ENCODE measurements at places on chromosomes 6 and 20.

DNA sequence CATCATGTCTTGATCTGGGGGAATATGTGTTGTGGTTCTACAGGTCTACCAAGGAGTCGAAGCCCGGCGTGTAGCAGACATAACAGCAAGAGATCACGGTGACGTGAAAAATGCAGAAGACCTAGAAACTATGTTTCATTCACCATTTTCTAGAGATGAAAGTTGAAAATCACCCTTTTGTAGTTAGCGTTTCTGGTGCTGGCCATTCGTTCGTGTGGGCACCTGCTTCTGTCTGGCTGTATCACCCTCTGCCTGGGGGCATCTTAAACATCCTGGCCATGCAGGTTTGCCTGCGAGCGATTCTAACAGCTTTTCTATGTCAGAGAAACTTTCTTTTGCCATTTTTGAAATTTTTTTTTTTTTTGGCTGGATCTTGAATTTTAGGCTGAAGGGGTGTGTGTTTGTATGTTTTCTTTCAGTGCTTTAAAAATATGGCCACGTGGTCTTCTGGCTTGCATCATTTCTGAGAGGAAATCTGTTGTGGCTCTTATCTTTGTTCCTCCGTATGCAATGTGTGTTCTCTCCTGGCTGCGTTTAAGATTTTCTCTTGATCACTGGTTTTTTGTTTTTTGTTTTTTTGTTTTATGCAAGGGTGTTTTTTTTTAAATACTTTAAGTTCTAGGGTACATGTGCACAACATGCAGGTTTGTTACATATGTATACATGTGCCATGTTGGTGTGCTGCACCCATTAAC, 226.7 kb downstream of the CDH4 start:
- no peak for DNase-seq

DNA sequence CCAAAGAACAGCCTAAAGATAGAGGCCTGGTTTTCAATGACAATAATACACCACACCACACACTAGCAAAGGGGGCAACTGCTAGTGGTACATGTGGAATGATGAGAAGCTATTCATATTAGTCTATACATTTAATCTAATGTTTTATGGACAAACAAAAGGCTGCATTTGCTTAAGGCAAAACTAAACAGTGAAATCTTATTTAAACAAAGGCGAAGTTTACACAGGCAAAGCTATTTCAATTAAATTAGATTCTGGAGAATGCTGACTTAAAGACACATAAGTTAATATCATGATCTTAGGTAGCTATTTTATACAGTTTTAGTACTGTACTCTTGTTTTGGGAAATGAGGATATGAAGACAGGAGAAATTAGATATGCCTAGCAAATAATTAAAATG, 53.9 kb upstream of the SIM1 start:
- DNase-seq, result no peak

DNA sequence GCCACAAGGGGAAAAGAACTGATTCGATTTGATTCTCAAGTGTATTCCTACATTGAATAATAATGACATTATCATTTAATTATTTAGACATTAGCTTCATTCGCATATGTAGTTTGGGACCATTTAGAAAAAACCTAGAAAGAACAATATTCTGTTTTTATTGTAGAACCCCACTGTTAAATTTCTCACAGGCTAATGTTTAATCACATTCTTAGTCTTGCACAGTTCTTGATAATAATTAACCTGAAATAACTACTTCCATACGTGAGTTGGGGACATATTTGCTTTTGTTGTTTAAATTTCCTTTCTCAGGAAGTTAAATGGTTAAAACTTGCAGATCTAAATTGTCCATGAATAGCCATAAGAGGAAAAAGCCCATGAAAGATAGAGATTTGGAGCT, 275.2 kb downstream of the TFAP2B start:
- no peak for DNase-seq

DNA sequence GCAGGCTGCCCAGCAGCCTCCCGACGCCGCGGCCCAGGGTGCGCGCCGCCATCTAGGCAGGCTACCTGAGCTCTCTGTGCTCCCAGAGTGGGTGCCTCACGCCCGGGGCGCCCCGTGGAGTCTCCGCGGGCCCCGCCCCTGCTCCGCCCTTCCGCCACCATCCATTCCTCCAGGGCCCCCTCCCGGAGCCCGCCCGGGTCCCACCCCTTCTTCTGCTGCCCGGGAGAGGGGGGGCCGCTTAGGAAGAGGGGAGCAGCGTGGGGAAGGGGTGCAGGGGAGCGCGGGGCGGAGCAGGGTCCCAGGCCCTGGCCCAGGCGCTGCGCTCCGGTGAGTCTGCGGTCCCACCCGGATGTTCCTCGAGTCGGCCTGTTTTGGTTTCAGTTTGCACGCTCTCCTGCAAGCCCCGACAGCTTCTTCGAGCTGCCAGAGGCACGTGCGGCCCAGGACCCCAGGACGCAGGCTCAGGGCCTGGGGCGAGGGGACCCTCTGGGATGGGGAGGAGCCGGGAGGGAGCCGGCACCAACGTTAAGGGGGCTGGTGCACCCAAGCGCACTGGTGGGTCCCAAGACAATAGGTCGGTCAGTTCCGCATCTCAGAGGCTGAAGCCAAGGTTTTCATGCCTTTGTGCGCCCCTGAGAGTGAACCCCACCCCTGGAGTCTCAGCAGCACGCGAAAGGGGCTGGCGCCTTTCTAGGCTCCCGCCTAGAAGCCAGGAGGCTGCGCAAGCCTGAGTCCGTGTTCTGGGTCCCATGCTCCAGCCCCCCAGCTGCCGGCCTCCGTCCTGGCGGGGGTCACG, at the start of gene ACSS1:
ACSS1 (minus strand) TSS at position 89 of the 796 bp plus-strand sequence; CDS start at position 52, 37 bp downstream.
- DNase-seq, result peak; percentile 43

DNA sequence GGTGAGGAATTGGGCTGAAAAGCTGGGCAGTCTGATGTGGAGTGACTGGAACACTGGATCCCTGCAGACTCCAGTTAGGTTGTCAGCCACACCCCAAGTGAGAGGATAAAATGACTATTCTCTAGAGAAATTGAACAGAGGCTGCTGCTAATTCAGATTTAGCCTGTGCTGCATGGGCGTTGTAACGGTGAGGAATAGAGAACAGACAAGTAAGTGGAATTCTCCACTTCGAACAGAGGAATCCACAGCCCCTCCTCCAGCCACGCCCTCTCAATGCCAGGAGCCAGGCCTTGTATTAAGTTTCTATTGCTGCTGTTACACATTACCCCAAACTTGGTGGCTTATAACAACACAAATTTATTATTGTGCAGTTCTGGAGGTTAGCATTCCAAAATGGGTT, 109.3 kb downstream of the CFAP61 start:
- no peak for DNase-seq

DNA sequence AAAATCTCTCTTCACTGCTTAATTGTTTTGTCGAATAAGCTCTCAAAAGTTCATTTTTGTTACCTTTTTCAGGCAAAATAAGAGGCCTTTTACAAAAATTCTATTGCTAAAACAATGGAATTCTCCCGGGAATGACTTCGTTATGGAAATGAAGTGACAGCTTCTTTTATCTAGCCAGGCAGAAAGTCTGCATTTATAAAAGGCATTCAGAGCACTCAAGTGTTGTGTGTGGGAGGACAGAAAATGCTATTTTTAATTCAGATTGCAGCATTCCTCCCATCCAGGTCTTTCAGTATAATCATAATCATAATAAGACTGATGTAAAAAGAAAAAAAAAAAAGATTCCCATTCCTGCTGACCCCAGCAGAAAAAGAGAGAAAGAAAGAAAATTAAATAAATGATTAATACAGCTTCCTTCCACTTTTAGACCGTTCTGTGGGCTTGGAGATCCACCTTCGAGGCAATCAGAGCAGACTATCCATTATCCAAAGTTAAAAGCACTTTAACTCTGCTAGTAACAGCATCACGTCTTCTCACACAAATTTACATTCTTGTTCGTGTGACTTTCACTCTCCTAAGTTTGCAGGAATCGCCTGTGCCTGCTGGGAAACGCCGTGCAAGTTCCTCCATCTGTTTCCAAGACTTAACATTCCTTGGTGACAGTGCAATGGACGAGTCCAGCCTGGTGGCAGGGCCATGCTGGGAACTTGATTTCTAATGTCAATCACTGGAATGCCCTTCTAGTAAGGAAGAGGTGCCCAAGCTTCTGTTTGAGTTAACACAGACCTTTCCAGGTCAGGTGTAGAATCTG, 258.8 kb downstream of the GMPR start:
- DNase-seq, result no peak

GRCh38 chr6:100678027-100678426, 203.1 kb downstream of the ASCC3 start:
- no peak for DNase-seq

DNA sequence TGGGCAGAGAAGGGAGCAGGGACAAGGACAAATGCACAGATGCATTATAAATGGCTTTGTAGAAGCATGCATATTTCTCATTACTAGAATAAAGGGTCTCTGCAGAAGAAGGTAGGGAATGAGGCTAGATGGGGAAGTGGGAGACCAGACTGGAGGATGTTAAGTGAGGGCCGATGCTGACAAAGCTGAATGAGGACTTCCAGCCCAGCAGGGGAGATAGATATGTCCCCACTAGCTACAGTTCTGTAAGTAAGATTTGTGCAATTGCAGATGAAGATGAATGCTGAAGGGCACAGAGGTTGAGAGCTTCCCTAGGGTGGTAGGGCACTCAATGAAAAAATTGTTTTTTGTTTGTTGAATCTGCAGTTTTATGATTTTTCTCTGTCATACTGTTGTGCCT, 16.9 kb downstream of the ADGRG6 start:
- no peak for DNase-seq
